Lower leg skin (tissue), 4 donors: ENCODE measurements at places on chromosomes 11 and 22.

DNA sequence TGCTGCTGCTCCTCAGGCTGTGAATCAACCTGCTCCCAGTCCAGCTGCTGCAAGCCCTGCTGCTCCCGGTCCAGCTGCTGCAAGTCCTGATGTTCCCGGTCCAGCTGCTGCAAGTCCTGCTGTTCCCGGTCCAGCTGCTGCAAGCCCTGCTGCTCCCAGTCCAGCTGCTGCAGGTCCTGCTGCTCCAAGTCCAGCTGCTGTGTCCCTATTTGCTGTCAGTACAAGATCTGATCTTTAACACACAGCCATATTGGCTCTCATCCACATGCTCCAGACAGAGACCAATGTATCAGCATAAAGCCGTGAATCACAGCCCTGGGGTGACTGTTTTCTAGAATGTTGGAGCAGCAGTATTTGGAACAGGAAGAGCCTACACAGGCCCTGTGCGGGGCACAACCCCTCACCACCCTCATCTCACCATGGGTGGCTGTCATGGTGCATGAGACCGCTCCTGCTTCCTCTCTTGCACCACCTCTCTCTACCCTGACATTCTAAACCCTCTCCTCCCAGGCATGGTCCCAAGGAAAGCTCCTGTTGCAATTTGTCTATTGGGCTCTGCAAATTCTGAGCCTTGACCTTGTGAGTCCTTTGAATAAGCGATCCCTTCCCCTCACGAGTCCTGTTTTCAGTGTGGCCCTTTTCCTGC lies 3.5 kb downstream of the KRTAP5-10 start:
- DNase-seq, result no peak

DNA sequence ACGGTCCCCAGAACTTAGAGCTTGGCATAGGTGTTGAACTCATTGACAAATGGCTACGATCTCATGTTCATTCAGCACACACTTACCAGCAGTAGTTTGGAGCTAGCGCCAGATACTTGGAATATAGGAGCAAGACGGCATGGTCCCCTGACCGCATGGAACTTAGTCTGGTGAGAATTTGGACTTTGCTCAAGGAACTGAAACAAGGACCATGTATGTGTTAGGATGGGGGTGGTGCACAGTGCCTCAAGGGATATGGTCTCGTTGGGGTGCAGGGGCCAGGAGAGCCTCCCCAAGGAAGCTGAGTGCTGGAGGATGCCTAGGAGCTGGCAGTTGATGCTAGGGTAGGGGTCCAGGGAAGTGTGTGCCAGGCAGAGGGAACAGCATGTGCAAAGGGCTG lies 119.2 kb downstream of the KIAA1671 start:
- no peak for DNase-seq

GRCh38 chr22:25370322-25370721 lies 150.9 kb downstream of the CRYBB2 start:
- DNase-seq, result no peak

DNA sequence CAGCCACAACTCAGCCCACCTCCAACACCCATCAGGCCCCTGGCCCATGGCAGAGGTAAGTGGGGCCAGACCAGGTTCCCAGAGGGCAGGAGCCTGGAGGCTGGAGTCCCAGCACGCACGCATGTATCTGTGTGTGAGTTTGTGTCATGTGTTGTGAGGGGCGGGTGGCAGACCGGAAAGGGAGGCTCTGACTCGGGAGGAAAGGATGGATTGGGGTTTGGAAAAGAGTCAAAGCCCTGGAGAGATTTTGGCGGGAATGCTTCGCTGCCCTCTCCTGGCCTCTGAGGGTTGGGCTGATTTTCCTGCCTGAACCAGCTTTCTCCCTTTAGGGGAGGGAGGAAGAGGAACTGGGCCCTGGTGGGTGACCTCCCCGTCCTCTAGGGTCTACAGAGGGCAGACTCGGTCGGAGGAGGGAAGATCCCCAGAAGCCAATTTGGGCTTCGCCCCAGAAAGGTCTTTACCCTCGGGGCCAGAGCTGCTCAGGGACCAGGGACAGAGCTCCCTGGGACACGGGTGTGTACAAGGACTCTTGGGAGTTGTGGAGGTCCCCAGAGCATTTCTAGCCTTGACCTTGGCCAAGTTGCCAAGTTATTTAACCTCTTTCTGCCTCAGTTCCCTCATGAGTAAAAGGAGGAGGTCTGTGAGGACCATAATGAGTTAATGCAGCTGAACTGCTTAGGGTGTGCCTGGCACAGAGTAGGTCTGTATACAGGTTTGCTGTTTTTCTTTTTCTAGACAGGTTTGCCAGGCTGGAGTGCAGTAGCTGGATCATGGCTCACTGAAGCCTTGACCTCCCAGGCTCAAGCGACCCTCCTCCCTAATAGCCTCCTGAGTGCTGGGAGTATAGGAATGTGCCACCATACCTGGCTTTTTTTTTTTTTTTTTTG lies 6.9 kb downstream of the C11orf68 start:
- DNase-seq, result no peak

DNA sequence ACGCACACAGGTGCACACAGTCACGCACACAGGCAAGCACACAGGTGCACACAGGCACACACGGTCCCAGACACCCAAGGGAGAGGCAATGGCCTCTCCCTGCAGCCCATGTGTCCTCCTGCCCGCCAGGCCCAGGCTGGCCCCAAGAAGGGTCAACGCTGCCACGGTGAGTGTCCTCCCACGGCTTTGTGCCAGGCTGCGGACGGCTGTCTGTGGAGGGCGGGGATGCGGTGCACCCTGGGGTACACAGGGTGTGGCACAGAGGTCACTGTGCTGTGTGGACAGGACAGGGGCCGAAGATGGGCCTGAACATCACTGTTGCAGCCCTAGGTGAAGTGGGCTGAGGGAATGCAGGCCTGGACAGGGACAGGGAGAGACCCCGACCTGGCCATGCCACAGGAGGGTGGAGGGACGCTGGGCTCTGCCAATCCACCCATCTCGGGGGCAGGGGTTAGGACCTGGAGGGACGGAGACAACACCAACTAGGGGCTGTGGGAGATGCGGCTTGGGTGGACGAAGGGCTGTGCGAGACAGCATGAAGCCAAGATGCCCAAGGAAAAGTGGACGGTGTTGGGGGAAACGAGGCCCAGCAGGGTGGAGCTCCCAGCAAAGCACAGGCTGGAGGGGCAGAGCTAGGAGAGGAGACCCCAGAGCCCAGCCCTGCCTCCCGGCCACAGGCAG lies 523.8 kb downstream of the BRD1 start:
- peak; percentile 67 for DNase-seq

DNA sequence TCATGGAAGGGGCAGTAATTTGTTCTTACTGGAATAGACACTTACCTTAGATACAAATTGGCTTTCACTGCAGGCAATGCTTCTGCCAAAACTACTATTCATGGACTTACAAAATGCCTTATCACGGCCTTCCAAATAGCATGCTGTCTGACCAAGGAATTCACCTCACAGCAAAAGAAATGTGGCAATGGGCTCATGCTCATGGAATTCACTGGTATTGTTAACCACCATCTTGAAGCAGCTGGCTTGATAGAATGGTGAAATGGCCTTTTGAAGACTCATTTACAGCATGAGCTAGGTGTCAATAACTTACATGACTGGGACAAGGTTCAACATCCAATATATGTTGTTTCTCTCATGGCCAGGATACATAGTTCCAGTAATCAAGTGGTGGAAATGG lies 21.9 kb downstream of the OR5B21 start:
- DNase-seq, result no peak

GRCh38 chr11:2250041-2250440 lies 20.3 kb downstream of the ASCL2 start:
- no peak for DNase-seq

- no peak for DNase-seq
These were observed 171.9 kb downstream of the GRIA4 start for GRCh38 chr11:105781807-105782206.

DNA sequence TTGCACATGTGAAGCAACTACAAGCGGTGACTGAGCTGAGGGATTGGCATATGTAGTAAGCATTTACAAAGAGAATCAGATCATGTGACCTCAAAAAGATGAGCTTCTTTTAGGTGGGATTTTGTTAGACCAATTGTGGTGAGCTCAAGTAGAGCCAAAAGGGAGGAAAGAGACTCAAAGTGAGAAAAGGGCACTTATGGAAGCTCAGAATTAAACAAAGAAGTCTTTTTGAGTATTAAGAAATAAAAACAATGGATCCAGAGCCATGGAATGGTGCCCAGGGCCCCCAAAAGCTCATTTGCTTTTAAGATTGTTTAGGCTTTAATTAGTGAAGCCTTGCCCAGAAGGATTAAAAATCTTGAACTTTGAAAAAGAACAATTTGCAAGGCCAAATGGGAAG lies 246.7 kb upstream of the MPPED2 start:
- DNase-seq, result no peak

DNA sequence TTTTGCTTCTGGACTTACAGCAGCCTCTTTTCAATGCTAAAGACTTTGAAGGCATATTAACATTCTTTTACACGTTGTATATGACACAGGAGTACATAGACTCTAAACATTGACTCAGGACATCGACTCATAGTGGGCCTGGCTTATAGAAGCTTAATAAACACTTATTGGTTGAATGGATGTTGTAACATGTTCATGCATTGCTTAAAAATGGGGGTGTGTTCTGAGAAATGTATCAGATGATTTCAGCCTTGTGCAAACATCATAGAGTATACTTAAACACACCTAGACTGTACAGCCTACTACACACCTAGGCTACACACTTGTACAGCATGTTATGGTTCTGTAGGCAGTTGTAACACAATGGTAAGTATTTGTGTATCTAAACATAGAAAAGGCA lies 17.9 kb downstream of the TTC17 start:
- no peak for DNase-seq

- DNase-seq, result no peak
These were observed 1096.4 kb downstream of the TBC1D22A start for GRCh38 chr22:47858773-47859306.

GRCh38 chr11:105032495-105032894 lies 2.4 kb downstream of the CASP1 start:
- no peak for DNase-seq

DNA sequence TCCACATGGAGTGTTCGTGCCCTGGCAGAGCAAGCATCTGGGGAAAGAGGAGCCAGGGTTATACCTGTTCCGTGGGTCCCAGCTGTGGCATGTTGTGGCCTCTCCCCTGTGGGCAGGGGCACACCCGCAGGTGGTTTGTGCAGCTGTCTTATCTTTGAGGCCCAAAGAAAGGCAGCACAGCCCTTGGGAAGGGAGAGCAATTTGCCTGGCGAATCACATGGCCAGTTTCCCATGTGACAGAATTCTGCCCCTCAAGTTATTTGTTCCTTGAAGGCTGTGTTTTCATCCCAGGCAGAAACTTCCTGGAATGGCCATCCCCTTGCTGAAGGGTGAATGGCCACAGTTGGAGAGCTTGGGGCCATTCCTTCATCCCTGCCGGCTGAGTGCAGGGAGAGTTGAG lies 16.4 kb upstream of the COX8A start:
- no peak for DNase-seq

DNA sequence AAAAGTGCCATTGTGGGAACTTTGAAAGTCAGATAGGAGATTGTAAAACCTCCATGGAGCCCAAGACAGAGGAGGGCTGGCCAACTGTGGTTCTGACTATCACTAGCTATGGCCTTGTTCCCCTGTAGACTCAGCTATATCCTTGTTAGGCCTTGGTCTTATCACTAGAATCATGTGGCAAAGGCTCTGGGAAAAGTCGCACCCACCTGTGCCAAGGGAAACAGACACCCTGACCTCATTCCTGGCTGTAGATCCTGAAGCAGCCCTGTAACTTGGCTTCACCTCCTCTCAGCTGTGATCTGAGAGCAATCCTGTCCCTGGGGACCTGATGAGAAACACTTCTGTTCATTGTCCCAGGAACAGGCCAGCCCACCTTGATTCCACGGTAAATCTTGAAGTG lies 566.2 kb downstream of the TMEM135 start:
- no peak for DNase-seq

GRCh38 chr22:42959576-42960509 lies 55.1 kb downstream of the PACSIN2 start:
- DNase-seq, result no peak

GRCh38 chr11:31499576-31500178 lies 9.7 kb downstream of the IMMP1L start:
- DNase-seq, result no peak

DNA sequence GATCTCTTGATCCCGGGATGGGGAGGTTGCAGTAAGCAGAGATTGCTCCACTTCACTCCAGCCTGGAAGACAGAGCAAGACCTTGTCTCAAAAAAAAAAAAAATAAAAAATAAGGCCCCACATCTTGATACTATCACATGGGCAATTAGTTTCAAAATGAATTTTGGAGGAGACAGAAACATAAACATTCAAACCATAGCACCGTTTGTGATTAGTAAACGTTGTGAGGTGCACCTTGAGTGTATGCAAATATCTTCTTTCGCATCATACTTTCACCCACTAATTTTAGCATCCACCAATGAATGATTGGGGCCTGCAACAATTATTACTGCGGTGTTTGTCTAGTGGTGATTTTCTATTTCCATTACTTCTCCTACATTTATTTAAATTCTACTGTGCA lies 11.0 kb upstream of the SPDYC start:
- DNase-seq, result no peak

- no peak for DNase-seq
These were observed 6.6 kb upstream of the ARAP1 start for GRCh38 chr11:72758690-72759389.

- no peak for DNase-seq
These were observed 766.4 kb upstream of the LUZP2 start for GRCh38 chr11:23730307-23730998.

DNA sequence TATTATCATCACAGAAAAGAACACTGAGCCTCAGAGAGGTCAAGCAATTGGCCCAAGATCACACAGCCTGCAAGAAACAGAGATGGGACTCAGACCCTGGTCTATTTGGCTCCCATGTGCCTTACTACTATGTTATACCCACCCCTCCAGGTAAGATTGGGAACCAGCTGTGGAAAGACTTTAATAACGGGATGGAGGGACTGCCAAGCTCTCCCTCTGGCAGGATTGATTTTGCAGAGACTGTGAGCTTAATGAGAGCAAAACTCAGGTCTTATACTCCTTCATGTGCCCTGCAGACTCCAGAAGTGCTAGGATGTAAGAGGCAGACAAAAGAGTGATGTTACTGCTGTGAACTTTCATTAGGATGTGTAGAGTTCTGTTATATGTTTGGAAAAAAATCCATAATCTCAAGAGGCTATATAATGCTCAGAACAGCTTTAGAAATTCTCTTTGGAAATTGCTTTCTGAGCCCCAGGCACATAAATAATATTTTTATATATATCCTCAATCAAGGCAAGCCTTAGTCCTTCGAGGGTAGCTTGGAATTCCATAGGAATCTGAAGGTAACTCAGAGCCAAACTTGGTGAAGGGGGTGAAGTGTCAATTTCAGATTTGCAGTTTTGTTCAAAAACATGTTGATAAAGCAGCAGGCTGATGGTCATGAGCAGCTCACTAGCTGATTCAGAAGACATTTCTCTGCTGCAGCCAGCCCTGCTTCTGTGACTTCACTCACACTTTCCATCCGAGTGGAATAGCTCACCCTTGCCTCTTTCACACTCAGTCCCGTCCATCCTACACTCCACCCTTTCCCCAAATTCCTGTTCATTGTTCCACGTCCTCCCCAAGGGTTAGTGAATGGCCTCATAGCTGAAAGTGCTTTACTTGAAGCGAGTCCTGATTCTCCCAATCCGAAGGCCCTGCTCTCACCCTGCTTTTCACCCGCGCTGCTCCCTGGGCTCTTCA lies 188.8 kb downstream of the SNX19 start:
- no peak for DNase-seq
